ENCODE measurements at places on chromosomes 2 and 18.

DNA sequence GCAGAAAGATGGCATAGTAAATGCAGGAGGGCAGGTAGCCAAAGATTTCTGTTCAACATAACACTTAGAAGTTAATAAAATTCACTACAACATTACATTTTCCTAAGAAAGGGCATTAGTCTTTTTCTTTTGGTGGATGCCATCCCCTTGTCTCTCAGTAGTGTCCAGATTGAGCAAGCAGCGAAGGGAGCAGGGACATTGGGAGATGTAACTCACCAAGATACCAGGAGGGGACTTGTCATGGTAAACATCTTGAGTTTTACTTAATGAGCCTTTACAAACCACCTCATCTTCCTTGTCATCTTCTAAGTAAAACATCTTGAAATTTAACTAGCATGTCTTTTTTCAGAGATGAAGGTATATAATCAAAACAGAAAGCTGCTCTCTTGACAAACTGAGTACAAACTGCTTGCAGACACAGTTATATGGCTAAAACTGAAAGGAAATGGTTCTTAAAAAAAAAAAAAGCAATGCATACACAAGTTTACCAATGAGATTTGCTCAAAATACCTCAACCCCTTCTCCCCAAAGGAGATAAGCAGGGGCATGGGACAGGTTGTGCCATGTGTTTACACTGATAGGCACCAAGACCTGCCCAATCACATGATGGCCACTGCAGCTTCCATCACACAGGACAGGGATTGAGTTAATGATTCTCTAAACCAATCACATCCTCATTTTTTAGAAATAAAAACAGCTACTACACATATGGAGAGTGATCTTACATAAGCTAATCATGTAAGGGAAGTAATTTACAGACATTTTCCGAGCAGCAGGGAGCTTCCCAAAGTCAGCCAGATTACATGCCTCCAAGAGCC, 30.3 kb downstream of the LPIN2 start:
- DNase-seq = no peak

GRCh38 chr2:98698896-98699295, 32.0 kb downstream of the MGAT4A start:
- DNase-seq = no peak

DNA sequence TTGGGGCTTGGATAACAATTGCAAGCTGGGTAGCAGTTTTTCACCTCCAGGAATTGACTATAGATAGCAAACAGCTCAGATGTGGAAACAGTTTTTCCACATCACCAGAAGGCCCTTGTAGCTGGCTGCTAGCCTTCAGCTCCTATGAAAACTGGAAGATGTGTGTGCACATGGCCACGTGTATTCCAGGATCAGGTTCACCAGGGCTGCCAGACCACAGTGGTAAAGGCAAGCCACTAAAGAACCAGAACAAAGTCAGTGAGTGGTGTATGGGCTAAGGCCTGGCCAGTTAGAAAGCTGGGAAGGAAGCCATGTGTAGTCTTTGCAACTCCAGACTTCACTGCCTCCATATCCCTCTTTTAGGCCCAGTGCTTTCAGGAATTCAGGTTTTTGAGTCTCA, 12.9 kb downstream of the LRRTM1 start:
- no peak for DNase-seq

DNA sequence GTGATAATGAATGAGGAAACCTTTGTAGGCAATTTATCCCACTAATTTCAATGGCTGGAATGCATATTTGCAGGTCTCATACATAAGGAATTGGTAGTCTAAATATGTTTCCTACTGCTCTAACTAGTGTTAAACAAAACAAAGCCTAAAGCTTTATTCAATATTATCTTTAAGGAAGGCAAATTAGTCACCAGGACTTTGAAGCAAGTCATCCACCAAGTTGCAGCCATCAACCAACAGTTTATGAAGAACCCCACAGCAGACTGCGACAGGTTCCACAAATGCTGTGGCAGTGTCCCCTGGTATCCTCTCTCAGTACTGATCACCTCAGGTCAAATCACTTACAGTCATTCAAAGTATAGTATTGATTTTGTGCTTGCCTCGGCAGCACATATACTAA, 181.5 kb upstream of the ZFP36L2 start:
- DNase-seq = no peak

GRCh38 chr2:33340280-33340679, 136.2 kb upstream of the RASGRP3 start:
- DNase-seq = no peak

- DNase-seq = no peak
Observed at GRCh38 chr2:145228506-145228905, 708.6 kb upstream of the ZEB2 start.

- no peak for DNase-seq
Observed at GRCh38 chr2:8806885-8807704, 30.3 kb downstream of the KIDINS220 start.

- DNase-seq = no peak
Observed at GRCh38 chr2:174918886-174919526, 86.2 kb downstream of the CHN1 start.

DNA sequence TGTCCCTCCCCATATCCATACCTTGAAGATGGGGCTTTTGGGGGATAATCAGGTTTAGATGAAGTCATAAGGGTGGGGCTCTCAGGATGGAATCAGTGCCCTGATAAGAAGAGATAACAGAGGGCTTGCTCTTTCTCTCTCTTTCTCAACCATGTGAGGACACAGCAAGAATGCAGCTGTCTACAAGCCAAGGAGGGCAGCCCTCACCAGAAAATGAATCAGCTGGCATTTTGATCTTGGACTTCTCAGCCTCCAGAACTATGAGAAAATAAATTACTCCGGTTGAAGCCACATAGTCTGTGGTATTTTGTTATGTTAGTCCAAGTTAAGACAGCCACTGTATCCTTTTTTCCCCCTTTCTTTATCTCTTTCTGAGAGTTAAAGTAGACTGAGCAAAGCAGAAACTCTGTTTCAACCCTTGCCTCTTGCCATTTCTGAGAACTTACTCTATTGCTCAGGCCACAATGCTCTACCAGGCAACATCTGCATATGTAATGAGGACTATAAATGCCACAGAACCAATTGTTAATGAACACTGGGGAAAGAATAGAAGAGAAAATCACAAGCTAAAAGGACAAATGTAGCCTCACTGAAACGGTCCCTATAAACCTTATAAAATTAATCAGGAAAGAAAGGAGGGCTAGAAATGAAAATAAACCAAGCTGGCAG, 56.9 kb downstream of the SRBD1 start:
- DNase-seq = no peak

DNA sequence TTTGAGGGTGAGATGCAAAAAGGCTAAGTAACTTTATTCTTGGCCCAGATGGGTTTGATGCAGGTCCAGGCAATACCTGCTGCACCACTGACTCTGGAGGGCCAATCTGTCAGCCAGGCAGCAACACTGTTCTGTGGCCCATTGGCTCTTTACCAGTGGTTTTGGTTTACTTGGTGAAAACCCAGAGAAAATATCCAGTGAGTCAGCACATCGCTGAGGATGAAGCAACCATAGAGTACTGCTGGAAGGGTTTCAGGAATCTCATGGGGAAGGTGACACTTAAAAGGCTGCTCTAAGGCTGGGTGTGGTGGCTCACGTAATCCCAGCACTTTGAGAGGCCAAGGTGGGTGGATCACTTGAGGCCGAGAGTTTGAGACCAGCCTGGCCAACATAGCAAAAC, 192.5 kb upstream of the FAM98A start:
- no peak for DNase-seq

- no peak for DNase-seq
Observed at GRCh38 chr2:120741571-120742561, 6.2 kb downstream of the GLI2 start.

GRCh38 chr2:132651115-132652045, 18.6 kb downstream of the LYPD1 start:
- DNase-seq = no peak

DNA sequence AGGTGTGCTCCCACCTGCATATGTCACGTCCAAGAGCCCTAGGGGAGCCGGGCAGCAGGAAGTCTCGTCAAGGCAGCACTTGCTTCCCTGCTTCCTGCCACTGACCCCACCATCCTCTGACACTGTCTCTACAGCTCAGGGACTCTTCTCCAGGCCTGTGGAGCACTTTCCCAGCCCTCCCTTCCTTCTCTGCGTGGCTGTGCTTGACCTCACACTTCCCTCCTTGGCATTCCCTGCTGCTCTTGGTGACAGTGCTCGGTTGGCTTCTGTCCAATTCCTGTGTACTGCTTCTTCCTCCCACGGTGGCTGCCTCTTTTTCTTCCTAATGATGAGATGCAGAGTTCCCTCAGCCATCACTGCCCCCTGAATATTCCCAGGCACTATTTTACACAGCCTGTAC, 2.8 kb downstream of the CIDEA start:
- no peak for DNase-seq

DNA sequence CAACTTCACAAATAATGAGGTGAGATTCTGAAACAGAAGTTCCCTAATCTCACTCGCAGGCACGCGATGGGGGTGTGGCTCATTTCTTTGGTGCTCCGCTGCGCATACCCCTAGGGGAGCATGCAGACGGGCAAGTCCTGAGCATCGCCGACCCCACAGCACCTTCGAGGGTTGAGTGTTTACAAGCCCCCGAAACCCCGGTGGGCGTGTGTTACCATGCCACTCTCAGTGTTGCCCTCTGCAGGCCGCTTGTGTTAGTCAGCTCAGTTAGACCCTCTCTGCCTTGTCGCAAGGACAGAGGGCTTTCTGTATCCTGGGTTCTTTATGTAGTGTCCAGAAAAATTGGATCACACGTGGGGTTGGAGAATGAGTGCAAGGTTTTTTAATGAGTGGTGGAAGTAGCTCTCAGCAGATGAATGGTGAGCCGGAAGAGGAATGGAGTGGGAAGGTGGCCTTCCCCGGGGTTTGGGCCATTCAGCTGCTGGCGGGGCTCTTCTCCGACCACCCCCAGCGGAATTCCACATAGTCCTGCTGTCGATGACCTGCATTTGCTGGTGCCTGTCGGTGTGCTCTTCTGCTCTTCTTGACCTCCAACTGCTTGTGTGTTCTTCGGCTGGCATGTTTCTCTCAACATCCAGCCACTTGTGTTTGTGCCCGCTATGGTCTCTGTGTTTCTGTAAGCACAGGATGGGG, 191.3 kb downstream of the RPRM start:
- DNase-seq = no peak

DNA sequence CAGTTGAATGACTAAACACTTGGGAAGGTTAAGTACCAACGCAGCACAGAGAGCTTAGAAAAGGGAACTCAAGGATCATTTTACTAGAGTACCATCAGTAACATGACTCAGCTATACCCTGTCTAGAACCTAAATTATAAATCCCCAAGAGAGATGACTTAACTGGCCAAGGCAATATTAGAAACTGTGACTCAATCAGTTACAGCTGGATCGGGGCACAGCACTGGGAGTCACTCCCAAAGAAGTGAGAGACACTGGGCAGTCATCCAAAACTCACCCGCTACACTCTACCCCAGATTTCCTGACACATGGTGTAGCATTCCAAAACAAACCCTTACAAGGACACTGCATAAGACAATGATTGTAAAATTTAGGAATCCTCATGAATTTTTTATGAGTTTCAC, 17.7 kb downstream of the IWS1 start:
- no peak for DNase-seq

DNA sequence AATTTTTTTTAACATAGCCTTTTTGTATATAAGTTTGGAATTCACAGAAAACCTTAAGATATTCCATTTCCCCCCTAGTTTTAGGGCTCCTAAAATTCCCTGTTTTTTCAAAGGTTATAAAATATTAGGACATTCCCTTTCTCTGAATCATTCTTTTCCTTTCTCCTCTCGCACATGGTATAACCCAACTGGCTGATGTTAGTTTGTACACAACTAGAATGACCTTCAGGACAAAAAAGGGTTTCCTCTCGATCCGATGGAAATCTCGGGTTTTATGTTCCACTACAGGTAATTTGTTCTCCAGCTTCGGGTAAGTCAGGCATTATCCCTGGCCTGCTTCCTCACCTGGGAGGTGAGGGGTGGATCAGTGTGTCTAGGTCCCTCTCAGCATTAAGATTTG, 215.1 kb downstream of the LDLRAD4 start:
- DNase-seq = no peak

DNA sequence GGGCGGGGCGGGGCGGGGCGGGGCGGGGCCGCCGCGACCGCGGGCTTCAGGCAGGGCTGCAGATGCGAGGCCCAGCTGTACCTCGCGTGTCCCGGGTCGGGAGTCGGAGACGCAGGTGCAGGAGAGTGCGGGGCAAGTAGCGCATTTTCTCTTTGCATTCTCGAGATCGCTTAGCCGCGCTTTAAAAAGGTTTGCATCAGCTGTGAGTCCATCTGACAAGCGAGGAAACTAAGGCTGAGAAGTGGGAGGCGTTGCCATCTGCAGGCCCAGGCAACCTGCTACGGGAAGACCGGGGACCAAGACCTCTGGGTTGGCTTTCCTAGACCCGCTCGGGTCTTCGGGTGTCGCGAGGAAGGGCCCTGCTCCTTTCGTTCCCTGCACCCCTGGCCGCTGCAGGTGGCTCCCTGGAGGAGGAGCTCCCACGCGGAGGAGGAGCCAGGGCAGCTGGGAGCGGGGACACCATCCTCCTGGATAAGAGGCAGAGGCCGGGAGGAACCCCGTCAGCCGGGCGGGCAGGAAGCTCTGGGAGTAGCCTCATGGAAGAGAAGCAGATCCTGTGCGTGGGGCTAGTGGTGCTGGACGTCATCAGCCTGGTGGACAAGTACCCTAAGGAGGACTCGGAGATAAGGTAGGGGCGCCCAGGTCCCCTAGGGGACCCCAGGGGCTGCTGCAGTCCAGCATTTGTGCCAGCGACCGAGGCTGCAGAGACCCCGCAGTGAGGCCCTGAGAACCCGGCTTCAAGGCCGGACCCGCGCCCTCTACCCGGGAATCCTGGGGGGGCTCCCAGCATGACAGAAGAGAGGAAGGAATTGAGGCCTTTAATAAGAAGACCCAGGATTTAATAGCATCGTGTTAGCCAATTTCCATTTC, at the start of gene KHK:
TSS of gene KHK (plus strand) at position 49 of the 870 bp plus-strand sequence. CDS start at position 537, 488 bp downstream.
- no peak for DNase-seq

DNA sequence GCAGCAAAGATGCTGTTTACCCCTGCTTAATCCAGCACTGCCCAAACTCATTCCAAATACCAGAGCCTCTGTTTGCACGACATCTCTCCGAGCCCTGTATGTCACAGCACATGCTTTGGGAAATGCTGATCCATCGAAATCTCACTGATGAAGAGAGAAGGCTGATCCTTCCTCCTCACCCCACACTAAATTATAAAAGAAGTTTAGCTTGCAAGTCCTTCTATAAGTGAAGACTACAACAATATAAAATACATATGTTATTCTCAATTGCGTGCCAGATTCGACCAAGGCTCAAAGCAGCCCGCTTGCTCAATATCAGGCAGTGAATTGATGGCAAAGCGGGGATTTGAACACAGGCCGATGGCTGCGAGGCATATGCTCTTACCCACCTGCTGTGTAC, 30.7 kb upstream of the SLC35F6 start:
- no peak for DNase-seq

GRCh38 chr2:46227674-46228289, 69.4 kb upstream of the EPAS1 start:
- DNase-seq = no peak

Measured in stimulated activated CD8-positive, alpha-beta memory T cell treated with anti-CD3 and anti-CD28 coated beads, Interleukin-7, amount 100 ng/mL, for 1 hour (primary cell).